ENCODE measurements at places on chromosomes 5 and 9.

GRCh38 chr9:18896531-18897179, 136.4 kb downstream of the SAXO1 start:
- no peak for DNase-seq

- DNase-seq, result peak; percentile 40
Measured at GRCh38 chr9:128361296-128361985, 9.7 kb upstream of the URM1 start.

DNA sequence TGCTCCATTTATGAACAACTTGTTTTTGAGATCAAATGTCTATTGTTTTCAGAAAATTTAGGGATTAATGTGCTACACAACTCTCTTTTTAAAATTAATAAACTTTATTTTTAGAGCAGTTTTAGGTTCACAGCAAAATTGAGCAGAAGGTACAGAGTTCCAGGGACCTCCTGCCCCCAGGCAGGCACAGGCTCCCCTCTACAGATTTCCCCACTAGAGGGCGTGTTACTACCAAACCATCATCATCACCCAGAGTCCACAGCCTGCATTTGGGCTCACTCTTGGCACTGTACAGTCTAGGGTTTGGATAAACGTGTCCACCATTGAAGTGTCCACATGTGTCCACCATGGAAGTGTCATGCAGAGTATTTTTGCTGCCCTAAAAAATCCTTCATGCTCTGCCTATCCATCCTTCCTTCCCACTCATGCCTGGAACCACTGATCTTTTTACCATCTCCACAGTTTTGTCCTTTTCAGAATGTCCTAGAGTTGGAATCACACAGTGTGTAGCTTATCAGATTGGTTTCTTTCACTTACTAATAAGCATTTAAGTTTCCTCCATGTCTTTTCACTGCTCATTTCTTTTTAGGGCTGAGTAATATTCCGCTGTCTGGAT, 61.7 kb downstream of the MRPL36 start:
- DNase-seq, result peak; percentile 41

- peak; percentile 58 for DNase-seq
Measured at GRCh38 chr5:128084228-128085167, 932 bp downstream of the SLC12A2 start.

- no peak for DNase-seq
Measured at GRCh38 chr5:53287573-53287972, 178.0 kb upstream of the MOCS2 start.

- DNase-seq, result no peak
Measured at GRCh38 chr5:112696786-112697185, 40.9 kb upstream of the APC start.

DNA sequence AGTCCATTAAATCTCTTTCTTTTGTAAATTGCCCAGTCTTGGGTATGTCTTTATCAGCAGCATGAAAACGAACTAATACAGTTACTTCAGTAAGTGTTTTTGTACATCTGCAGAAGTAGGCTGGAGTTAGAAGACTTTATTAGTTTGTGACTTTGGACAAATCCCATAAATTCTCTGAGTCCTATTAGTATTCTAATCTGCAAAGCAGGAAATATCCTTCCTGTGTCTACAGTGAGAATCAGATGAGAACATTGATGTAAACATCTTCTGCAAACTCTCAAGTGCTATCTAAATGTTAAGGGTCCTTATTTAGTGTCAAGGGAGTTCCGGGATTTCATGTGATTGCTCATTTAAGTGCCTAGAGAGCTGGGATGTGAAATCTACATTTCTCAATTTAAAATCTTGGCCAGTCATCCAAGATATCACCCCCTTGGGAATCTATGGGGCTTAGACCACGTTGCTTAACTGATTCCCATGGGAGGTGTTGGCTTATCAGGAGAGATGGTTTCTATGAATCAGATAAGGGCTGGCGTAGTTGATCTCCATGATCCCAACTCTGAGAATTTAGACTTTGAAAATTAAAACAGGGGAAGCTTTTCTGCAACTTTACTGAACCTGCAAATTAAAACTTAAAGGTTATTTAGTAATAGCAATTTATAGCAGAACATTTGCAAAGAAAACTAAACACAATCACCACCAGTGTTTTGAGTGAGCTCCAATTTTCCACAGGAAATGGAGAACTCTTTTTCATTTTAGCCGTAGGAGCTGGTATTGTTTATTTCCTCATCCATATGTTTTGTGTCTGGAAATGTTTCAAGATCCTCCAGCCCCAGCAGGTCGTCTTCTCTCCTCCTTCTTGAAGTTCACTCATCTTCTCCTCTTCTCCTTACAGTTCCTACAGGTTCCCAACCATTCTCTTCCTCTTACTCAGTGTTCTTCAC, 241.6 kb upstream of the CD180 start:
- no peak for DNase-seq

DNA sequence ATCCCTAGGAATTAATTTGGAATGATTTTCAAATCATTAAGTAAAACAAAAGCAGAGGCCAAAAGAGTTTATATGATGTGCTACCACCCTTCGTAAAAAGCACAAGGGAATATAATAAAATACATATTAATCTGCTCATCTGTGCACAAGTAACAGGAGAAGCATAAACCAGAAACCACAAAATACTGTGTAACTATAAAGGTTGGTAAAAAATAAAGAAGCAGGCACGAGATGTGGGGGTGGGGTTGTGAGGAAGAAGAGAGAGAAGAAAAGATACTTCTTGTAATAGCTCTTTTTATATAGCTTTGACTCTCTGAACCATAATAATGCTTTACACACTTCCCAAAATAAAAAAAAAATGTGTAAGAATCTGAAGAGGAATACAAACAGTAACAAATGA, 214.9 kb upstream of the EFNA5 start:
- no peak for DNase-seq

DNA sequence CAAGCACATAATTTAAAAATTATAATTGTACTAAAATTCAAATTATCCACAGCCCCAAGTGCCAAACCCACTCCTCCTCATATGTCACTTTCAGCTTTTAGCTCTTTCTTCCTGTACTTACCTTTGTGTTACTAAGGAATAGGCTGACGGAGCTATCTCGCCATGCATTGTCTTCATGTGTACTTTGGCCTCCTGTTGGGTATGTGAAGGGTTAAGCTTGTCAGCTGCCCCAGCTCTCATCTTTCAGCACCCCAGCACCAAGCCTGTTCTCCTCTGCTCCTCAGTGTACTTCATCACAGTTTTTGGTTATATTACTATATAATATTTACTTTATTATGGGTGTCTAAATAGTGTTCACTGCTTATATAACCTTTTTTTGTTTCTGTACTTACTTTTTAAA, 46.2 kb downstream of the OSTF1 start:
- DNase-seq, result no peak

GRCh38 chr5:20032896-20033295, 44.9 kb upstream of the CDH18 start:
- no peak for DNase-seq

DNA sequence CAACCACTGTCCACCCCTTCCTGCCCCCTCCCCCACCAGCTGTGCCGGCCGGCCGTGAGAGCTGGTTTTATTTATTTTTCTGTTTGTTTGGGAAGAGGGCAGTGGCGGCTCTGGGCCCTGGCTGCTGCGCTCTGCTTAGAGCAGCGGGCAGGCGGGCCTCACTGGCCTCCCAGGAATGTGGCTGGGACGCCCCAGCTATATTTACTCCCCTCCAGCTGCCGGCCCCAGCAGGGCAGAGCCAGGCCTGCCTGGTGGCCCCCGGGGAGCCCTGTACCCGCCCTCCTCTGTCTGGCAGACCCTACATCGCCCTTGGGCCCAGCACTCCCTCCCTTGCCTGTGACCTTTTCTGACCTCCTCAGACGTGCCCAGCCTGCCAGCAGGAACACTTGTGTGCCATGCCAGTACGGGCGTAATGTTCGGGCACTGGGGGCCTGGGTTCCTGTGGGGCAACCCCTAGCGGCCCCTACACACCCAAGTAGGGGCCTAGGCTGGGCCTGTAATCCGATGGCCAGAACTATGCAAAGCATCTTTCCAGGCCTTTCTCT, 7.7 kb downstream of the CXXC5 start:
- peak; percentile 80 for DNase-seq

GRCh38 chr5:22465177-22465576, 388.0 kb downstream of the CDH12 start:
- DNase-seq, result no peak
